ENCODE measurements at places on chromosomes 1 and 21.

DNA sequence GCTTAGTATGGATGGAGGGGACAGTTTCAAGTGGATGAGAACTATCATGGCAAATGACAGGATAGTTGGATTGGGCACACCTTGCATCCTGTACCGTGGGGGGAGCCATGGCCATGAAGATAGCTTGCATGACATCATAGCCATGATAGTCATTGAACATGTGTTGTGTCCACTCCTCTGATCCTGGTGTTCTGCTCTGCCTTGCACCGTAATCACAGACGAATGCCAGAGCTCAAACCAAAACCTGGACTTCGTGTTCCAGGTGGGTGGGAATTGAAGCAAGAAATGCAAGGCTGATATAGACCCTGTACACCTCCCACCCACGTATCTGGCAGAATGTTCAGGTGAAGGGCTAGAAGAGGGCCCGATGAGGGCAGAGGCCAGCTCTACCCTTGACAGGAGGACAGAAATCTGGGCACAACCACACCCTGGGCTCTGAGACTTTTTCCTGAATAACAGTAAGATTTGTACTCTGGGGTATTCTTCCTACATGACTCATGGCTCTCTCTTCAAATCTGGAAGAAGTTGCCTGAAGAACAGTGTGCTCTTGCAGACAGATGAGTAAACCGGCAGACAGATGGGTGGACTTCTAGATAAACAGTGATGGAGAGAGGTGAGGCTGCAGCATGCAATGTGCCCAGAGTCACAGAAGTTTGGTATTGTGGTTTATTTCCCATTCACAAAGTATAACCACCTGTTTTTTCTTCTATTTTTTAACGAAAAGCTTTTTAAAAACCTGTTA lies 45.0 kb downstream of the KCNJ6 start:
- DNase-seq, result no peak

GRCh38 chr1:183685112-183685713 lies 32.1 kb upstream of the APOBEC4 start:
- DNase-seq, result no peak

DNA sequence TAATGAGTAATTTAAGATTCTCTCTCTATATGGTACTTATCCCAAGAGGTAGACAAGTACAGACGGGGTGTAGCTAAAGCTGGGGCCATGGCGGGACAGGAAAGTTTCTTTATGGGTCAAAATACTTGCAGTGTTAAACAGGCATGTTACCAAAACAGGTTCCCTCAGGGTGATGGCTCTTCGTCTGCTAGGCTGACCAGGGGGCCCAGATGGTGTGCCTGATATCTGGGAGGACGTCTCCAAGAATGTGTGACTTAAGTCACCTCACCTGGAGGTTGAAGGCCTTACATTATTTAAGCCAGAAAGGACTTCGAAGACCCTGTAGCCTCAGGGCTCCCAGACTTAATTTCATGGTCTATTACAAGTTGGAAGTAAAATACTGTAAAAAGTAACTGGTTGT lies 52.7 kb upstream of the FMOD start:
- DNase-seq, result no peak

DNA sequence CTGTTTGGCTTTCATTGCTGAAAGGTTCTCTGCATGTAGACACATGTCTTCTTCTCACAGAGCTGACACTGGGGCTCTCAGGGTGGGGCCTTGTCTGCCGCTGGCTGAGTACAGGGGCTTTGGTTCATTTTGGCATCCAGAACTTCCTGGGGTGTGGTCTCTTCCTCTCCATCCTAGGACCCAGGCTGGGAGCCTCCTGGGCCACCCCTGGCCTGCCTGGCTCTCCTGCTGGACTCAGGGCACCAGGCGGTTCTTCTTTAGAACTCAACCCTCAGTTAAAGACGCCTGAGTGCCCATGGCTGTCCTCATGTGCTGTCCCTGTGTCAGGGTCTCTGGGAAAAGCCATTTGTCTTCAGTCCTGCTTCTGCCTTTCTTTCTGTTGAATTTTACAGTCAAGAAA lies 5.5 kb upstream of the KRTAP10-5 start:
- no peak for DNase-seq
